ENCODE measurements at places on chromosomes 6 and 20.

DNA sequence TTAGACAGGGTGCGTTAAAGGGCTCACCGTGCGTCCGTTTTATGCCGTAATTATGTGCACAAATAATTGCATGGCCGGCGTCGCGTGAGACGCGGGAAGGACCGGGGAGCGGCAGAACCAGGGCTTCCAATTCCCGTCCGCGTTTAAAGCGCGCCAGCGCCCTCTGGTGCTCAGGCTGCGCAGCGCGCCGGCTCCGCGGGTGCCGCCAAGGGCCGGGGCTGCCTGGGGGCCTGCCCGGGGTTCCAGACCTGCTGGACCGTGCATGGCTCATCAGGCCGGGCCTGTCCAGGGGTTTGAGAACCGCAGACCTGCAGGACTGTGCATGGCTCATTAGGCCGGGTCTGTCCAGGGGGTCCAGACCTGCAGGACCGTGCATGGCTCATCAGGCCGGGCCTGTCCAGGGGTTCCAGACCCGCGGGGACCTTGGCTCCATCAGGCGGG is 369.0 kb downstream of the THBS2 start:
- peak; percentile 79 for DNase-seq

- no peak for DNase-seq
Observed at GRCh38 chr6:3594201-3594600, 137.4 kb upstream of the SLC22A23 start.

GRCh38 chr20:25085756-25086495 is 4.0 kb upstream of the VSX1 start:
- DNase-seq, result no peak

GRCh38 chr20:60631585-60632287 is 620.3 kb upstream of the CDH4 start:
- no peak for DNase-seq

DNA sequence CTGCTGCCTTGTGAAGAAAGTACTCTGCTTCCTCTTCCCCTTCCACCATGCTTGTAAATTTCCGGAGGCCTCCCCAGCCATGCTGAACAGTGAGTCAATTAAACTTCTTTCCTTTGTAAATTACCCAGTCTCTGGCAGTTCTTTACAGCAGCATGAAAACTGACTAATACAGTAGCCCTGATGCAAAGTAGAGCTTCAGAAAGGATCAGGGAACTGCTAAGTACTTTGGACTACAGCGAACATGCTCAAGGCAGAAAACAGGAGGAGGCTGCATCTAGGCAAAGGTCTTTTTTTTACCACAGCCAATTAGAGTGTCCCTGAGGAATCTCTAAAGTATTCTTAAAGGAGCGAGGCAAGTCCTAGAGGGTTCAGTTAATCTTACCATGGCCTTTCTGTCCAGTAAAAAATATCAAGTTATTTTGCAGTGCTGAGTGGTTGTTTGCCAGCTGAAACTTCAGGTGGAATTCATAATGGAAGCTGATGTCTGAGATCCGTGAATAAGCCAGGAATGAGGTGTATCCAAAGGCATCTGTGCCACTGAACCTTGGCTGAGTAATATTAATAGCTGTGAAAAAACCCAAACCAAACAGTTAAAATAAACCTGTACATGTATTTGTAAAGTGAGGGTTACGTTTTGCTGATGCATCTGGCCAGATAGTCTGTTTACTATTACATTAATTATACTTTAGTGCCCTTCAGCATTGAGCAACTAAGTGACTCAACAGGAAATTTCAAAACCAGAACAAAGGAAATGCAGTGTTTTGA is 170.4 kb downstream of the PHF3 start:
- DNase-seq, result no peak

DNA sequence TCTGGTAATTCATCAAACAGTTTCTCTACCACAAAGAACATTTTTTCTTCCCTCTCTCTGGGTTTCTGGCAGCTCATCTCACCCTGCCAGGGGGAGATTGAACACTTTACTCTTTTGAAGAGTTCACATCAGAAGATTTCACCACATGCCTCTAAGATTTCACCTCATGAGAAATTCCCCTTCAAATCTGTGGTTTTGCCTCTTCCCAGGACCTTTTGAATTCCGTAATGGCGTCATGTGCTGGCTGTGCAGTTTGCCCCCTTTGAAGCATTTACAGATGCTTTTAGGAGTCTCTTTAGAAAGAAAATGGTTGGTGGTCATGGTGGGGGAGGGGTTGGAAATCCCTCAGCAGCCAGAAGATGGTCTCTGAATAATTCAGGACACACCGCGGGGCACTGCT is 486.1 kb downstream of the QKI start:
- no peak for DNase-seq

GRCh38 chr6:112300896-112301295 is 46.2 kb upstream of the RFPL4B start:
- no peak for DNase-seq
